Activated T-cell treated with anti-CD3 and anti-CD28 coated beads, Interleukin-2, amount 50 U/mL, for 72 hours (primary cell): ENCODE measurements at places on chromosomes 3 and 15. TPM values are rescaled to one million over a fixed set of nuclear protein-coding genes. Genes with fewer than 3 reads are reported as not detected.
A peak's percentile ranks its signal among the peaks of the same experiment; 100 is the strongest.

Gene SLC38A3
- total RNA-seq: not detected

Gene PLA2G4D
- not detected for total RNA-seq

Gene DNAJA4
- 36.4 TPM for total RNA-seq

Gene DTX3L
- total RNA-seq: 43.9 TPM

Gene AMT
- 7.4 TPM for total RNA-seq

Gene KIF7
- total RNA-seq: 1.4 TPM

Gene TERC
- 23.0 TPM for total RNA-seq

Gene RTP4
- 3.4 TPM for total RNA-seq

Gene GCSAM
- total RNA-seq: 17.8 TPM

DNA sequence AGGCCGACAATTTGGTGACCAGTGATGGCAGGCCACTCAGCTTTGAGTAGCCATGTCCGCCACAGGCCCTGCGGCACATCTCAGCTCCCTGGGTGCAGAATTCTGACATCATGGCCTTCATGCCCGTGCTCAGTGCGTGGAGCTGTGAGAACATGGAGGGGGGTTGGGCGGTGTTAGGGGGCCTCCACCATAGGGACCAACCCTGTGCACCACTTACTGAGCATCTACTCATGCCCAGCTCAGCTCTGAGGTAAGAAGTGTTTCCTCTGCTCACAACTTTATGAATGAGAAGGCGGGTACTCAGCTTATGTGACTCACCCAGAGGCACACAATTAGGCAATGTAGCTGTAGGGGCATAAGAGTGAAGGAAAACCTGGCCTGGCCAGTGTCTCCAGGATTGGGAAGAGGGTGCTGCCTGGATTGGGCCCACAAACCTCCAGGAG is 10.5 kb downstream of the ACOX2 start:
- no peak for DNase-seq

DNA sequence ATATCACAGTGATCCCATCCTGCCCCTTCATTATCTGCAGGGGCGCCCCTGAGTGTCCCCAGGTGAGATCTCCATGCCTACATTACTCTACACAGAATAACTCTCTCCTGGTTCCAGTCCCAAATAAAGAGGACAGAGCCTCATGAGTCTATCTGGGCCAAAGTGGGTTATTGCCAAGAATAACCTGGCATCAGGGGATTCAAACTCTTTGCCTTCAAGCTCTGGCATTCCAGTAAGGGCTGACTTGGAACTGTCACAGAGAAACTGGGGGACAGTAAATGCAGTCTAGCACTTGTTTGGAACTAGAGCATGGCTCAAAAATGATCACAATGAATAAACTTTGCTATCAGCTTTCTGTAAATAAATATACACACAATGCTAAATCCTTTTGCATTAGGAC is 30.3 kb downstream of the GJD2 start:
- no peak for DNase-seq

- no peak for DNase-seq
These were observed 42.6 kb upstream of the TMCO5A start for GRCh38 chr15:37891766-37892368.

DNA sequence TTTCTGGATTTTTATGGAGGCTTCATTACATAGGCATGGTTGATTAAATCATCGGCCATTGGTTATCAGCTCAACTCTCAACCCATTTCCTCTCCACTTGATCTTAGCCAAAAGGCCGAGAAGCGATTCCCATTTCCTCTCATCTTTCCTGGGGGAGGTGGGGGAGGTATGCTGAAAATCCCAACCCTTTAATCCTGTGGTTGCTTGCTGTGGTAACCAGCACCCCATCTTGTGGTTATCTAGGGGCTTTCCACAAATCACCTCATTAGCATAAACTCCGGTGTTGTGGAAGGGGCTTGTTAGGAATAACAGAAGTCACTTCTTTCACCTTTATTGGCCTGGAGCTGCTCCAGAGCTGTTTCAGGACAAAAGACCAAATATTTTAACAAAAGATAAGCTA is 20.9 kb downstream of the PDE8A start:
- no peak for DNase-seq

DNA sequence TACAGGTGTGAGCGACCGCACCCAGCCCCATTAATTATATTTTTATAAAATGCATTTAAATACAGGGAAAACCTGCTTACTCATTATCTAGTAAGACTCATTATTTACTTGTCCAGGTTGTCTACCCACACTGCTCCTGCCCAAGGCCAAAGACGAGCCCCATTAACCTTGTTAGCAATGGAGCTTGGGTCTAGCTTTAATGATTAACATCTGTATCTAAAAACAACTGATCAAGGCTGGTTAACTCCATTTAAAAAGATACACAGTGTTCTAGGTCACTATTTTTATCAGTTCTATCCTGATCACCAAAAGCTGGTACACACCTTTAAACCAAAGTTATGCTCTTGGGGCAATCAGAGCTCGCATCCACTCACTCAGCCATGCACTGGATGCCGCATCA is 10.4 kb upstream of the NCKIPSD start:
- DNase-seq: no peak

- no peak for DNase-seq
These were observed 130.6 kb downstream of the FAM174B start for GRCh38 chr15:92524874-92525565.

GRCh38 chr3:156251424-156251823 is 131.0 kb downstream of the KCNAB1 start:
- no peak for DNase-seq

DNA sequence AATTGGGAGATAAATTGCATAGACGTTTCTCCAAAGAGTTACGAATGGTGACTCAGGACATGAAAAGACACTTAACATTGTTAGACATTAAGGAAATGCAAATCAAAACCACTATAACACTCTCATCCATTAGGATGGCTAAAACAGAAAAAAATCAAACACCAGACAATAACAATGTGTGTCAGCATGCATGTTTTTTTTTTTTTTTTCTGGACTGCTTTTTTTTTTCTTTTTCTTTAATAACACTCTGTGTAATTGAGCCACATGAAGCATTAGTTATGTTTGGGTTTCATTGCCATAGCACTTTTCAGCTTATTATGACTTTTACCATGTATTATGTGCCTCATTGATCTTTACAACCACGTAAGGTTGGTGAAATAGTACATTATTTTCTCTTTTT is 95.0 kb downstream of the NFKBIZ start:
- DNase-seq: no peak

DNA sequence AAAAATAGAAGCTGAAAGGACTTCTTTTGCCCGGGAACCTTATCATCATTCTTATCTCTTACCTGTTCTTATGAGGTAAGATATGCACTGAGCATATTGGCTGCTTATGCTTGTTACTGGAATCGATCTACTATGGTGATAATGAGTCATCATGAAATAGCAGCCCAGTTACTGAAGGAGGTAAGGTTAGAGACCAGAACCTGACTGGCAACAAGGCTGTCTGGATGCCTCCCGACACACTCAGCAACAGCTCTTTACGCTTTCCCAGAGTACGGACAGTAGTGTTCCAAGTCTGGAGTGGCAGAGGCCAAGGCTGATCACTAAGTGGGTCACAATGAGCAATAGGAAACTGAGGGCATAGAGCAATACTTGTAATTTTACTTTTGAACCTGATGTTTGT is 314.1 kb downstream of the NLGN1 start:
- DNase-seq: no peak

DNA sequence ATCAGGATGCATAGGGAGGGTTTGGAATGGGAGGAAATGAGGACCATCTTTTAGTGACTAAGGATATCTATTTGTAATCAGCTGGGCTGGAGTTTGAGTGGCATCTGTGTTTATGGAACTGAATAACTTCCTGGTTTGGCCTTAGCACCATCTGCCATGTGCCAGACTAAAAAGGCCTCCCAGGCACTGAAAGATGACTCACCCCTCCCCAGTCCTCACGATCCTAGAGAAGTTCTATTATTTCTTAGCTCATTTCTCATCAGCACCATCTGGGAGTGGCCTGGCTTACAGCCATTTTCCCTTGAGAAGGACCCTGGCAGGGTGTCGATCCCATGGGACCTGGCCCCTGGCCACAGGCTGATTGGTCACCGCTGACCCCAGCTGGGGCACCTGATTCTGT is 23.9 kb upstream of the CTXND1 start:
- no peak for DNase-seq

DNA sequence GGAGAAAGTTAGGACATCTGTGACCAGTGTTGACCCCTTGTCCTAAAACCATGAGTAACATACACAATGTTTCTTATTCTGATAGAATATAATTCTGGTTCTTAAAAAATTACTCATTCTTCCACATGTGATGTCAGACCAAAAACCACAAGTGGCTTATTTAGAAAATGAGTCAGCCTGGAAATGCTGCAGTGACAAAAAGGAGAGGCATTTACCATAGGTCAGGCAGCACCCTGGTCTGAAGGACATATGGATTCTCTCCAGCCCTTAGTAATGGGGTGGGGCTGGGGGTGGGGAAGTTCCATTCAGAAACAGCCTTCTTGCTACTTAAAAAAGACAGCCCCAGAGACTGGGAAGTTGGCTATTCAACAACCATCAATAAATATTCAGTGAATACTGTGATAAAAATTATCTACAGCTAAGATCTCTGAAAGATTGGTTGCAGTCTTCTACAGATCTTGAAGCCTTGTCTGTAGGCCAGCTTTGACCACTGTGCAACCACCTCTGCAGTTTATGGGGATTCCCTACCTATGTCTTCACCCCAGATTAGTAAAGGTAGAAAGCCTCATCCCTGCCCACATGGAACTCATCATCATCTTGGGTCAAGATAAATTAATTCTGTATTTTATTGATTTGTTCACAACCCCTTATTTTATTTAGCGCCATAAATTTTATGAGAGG is 34.9 kb upstream of the TIMP4 start:
- DNase-seq: peak; percentile 59

DNA sequence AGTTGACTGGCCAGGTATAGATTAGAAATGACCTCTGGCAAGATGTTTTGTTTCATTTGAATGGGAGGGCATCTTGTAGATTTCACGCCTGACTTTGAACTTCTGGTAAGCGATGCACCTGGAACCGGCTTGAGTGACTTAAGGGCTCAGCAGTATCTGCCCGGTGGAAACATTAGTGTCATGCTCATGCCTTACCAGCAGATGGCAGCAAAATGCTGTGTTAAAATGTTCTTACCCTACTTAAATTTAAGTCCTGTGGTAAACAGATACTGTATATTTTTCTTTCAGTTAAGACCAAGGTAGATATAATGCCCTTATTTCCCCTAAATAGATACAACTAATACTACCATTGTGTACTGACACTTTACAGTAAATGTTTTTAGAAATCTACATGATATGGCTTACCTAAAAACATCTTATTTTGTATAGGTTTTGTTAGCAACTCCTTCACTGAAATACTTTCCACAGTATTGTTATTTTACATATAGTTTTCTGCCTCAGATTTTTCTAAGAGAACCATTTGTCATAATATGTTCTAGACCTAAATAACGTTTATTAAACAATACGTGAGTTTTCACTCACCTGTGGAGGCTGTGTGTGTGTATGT is 25.5 kb downstream of the ASB7 start:
- DNase-seq: peak; percentile 66

DNA sequence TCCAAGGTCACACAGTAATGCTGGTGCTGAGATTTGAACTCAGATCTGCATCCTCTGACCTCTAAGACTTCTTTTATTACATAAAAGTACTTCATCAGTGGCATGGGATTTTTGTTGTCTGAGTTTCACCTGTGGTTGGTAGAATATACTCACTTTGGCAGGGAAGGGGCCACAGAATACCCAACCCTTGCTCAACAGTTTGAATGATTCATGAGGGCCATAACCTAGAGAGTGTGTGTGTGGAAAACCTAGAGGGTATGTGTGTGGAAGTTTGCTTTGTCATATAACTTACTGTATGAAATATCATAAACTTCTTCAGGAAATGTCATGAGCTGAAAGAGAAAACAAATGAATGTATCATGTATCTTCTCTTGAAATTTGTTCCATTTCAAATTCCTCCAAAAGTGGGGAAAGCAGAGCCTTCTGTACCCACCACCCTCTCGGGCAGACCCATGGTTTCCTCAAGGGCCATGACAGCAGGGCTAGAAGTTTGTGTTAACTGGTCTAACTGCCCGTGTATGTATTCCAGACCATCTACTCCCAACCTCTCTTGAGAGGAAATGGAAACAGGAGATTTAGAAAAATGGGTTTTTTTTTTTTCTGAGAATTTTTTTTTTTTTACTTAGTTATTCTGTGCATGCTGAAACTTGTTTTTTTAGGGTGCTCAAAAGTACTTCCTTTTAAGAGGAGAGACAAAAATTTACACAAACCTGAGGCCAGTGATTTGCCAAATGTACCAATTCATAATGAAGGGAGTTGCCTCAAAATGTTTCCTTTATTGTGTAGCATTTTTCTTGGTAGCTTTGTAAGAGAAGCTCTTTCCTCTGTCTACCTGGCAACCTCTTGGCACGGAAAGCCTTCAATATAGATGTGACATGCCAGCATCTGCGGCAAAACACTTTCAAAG is 127.0 kb downstream of the TPRG1 start:
- DNase-seq: peak; percentile 27
